Stimulated activated CD8-positive, alpha-beta memory T cell treated with anti-CD3 and anti-CD28 coated beads, Interleukin-7, amount 100 ng/mL, for 1 hour (primary cell): ENCODE measurements at places on chromosomes 7 and 10.

- no peak for DNase-seq
Observed at GRCh38 chr7:136869001-136869961, 829 bp downstream of the CHRM2 start.

DNA sequence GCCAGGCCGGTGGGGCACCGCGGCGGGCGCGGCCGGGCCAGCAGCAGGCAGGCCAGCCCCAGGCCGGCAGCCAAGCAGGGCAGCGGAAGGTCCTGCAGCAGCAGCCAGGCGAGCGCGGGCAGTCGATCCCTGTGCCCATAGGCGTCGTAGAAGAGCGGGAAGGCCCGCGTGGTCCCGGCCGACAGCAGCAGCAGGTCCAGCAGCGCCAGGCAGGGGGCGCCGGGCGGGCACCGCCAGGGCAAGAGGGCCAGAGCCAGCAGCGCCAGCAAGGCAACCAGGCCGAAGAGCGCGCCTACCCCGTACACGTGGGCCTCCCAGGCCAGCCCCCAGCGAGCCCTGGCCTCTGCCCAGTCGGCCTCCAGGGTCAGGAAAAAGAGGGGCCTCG lies 8.4 kb upstream of the RBM28 start:
- DNase-seq: no peak

GRCh38 chr7:16668049-16668858 lies 22.3 kb downstream of the BZW2 start:
- DNase-seq: no peak

GRCh38 chr7:15862781-15863165 lies 176.3 kb upstream of the MEOX2 start:
- no peak for DNase-seq

GRCh38 chr10:110207805-110208613 lies 604 bp downstream of the MXI1 start:
- no peak for DNase-seq

DNA sequence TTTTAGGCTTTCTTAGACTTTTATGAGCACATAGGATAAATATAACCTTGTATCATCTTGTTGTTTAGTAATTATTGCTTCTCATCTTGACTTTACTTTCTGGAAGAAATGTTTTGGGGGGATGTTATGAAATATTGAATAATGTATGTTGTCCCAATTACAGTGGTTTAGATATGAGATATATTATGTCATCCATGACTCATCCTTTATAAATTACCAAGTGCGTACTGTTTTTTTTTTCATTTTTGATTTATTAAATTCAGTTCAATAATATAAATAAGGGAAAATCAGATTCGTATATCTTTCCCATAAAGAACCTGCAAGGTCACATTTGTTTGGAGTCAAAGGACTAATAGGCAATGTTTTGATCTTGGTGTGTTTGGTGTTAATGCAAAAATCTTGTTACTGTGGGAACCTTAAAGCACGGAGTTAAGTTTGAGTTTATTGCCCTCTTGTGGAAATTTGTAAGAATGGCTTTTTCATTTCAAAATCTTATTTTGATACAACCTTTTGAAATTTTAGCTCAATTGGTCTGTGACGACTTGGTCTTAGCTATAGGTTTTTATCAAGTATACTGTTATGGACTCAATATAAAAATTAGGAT lies 108.6 kb downstream of the SRI start:
- DNase-seq: no peak

- DNase-seq: no peak
Observed at GRCh38 chr7:85483177-85483576, 296.3 kb upstream of the SEMA3D start.

DNA sequence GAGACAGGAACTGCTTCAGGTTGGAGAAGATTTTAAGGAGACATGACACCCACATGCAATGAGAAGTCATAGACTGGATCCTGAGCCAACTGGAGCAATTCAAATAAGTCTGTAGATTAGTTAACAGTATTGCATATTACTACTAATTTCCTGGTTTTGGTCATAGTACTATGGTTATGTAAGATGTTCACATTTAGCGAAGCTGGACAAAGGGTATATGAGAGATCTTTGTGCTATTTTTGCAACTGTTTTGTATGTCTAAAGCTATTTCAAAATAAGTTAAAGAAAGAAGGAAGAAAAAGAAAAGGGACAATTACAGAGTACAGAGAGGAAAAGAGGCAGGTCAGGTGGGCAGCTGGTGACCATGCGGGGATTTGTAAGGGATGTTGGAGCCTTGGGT lies 116.5 kb upstream of the SVIL start:
- no peak for DNase-seq

DNA sequence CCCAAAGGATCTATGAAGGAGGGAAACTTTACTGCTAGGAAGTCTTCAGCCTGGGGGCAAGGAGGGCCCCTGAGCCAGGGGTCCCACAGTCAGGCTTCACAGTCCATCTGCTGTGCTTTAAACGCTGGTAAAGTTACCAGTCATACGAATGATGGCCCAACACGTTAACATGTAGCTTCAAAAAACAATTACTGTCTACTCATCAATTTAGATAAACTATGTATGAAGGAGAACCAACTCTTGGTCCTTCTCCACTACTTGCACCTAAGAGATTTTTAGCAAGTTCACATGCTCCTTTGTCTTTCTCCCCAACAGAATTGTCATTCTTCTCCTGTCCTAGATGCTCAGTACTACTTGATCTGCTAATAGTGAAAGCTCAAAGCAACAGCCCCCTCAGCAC lies 16.6 kb downstream of the JCAD start:
- DNase-seq: no peak

GRCh38 chr7:115178835-115179234 lies 256.9 kb downstream of the MDFIC start:
- no peak for DNase-seq

DNA sequence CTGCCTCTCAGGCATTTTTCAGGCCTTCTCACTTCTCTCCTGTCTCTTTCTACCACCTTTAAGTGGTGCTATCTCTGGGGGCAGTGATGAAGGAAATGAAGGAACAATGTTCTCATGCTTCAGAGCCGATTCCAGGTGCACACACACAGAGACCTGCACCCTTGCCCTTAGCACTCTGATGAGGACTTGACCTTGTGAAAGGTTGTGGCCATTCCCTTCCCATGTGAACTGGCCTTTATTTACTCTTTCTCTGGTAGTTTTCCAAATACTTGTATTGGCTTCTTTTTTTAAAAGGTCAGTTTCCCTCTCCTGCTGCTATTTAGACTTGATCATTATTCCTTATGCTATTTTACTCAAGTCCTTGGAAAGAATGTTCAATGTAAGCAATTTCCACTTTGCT lies 188.6 kb downstream of the MDFIC start:
- DNase-seq: no peak

DNA sequence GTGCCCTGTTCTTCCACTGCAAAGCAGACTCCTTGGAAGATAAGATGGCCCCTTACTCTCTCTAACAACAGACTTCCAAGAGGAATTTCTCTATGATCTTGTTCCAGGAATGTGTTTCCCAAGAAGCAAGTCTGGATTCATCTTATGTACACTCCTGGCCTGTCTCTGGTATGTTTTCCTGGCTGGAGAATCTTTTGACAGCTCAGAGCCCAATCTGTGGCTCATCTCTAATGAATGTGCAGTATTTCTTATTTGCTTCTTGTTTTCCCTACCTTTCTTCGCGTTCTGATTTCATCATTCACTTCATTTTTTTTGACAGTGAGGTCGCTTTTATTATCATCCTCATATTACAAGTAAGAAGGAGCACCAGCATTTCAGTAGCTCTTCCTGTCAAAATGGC lies 53.0 kb upstream of the PITRM1 start:
- DNase-seq: no peak
